Choroid plexus epithelial cell (primary cell): ENCODE measurements at places on chromosomes 7 and 10.

GRCh38 chr7:139737221-139738100 lies 40.3 kb downstream of the HIPK2 start:
- DNase-seq: no peak

- no peak for DNase-seq
Measured at GRCh38 chr7:103381280-103382031, 34.0 kb downstream of the PSMC2 start.

- DNase-seq: no peak
Measured at GRCh38 chr10:71075086-71075758, 137.1 kb upstream of the UNC5B start.

DNA sequence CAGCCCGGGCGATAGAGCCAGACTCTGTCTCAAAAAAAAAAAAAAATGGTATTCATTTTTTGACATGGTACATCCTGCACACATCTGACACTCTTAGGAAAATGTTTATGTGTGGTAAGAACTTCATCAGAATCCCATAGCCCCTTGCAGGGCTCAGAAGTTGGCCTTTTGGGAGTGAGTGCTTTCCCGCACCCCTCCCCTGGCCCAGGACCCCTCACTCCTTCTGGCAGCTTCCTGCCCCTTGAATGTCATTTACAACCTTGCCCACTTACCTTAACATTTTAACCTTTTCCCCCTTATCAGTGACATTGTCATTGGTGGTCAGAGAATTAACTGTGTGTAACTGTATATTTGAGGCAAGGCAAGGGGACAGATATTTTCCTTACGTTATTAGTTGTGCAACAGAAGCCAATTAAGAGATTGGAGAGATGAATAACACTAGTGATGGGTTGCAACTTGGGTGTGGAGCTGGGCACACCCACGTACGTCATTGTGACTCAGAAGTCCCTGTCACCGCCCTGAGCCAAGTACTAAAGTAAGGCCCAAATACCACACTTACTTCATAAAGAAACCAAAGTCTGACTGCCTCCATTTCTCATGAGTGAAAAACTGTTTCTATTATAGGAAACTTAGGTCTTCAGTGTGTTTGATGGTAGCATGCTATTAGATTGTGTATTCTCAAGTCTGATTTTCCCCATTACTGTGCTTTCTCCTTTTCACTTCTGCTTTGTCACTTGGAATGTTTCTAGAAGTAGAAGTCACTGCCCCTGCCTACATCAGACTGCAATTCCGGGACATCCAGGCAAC lies 31.6 kb downstream of the OGDH start:
- peak; percentile 70 for DNase-seq

DNA sequence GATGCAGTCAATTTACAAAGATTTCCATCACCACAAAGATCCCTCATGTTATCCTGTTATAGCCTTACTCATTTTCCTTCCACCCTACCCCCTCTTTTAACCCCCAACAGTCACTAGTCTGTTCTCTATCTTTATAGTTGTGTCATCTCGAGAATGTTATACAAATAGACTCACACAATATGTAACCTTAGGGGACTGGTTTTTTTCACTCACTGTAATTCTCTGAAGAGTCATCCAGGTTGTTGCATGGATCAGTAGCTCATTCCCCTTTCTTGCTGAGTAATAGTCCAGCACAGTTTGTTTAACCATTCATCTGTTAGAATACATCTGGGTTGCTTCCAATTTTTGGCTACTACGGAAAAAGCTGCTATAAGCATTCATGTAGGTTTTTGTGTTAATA lies 121.1 kb upstream of the PDE1C start:
- no peak for DNase-seq

DNA sequence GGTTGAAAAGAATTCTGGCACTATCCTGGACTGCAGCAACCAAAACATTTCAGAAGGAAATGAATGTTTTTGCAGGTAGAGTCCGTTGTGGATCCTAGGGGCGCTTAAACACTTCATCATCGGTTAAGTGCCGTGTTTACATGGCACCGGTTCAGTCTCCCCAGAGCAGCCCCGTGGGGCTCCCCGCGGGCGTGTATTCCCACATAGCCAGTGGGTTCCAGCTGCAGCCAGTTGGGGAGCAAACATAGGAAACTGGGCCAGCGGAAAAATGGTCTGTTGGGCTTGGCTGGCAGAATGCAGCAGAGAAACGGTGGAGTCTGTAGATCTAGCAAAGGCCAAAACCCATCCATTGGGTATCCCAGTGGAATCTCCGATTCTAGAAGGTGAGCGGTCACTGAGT lies 113.0 kb upstream of the SH2B2 start:
- no peak for DNase-seq

- DNase-seq: no peak
Measured at GRCh38 chr7:45067582-45067981, 21.2 kb downstream of the NACAD start.

GRCh38 chr10:111488668-111489067 lies 411.8 kb downstream of the ADRA2A start:
- DNase-seq: no peak

GRCh38 chr7:116949941-116950801 lies 3.1 kb upstream of the ST7 start:
- no peak for DNase-seq

- DNase-seq: peak; percentile 69
Measured at GRCh38 chr10:89389254-89389653, 3.2 kb upstream of the IFIT1 start.

DNA sequence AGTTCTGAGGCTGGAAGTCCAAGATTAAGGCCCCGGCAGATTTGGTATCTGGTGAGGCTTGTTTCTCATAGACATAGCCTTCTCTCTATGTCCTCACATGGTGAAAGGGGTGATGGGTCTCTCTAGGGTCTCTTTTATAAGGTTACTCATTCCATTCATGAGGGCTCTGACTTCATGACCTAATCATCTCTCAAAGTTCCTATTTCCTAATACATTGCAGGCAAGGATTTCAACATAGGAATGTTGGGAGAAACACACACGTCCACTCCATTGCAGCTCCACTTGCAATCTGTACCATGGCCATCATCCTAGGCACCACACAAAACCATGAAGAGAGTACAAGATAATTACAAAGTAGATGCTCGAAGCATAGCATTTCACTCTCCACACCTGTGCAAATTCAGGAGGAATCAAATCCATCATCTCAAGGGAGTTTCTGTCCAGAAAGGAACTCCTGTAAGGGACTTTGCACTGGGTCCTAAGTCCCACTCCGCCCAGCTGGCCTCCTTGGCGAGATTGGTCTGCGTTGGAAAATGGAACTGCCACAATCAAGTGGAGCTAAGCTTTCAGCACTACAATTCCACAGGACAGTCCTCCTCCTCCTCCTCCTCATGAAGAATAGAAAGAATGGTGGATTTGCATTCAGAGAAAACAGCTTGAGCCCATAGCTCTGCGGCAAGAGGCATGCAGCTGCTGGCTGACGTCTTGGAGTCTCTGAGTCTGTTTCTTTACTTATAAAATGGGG lies 8.8 kb downstream of the DDC start:
- peak; percentile 11 for DNase-seq

GRCh38 chr7:116626886-116627285 lies 45.1 kb upstream of the MET start:
- no peak for DNase-seq

DNA sequence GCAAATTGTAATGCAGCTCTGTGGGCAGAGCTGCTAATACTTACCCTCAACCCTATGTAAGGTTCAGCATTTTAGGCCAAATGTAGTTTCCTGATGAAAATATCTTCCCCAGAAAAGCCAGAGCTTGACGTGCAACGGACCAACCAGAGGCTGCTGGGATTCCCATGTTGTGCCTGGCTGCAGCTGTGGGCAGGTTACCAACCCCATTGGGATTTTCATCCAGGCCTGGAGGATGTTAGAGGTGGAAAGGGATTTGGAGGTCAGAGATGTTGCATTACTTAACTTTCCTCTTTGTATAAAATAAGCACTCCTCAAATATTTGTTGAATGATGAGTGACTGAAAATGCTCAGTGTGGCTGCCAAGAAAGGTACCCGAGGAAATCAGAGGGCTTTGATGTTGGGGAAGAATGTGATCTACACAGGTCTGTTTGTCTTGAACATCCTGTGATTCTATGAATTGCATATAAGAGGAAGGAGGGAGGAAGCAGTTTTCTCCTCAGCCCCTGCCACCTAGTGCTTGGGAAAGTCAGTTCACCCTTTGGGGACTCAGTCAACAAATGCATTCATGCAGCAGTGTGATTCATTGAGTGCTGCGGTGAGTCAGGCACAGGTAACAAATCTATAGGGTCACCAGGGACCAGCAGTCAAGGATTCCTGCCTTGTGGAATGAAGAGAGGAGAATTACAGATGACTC lies 487.2 kb downstream of the RPS24 start:
- DNase-seq: peak; percentile 55

DNA sequence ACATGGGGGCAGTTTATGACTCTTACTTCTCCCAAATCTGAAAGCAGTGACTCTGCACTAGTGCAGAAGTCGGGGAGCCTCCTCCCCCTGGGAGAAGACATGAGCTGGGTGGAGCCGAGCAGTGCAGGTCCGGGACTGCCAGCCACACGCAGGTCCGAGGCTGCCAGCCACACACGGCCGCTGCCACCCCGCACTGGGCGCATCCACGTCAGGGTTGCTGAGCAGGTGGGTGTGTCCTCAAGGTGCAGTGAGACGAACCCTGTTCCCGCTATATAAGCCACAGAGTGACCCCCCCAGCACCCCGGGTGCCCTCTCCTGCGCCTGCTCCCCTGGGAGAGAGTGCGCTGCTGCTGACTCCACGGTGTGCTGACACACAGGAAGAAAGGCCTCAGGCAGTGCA lies 430.2 kb downstream of the PTPRN2 start:
- DNase-seq: no peak

- peak; percentile 6 for DNase-seq
Measured at GRCh38 chr7:97851683-97852082, 20.5 kb downstream of the ASNS start.

DNA sequence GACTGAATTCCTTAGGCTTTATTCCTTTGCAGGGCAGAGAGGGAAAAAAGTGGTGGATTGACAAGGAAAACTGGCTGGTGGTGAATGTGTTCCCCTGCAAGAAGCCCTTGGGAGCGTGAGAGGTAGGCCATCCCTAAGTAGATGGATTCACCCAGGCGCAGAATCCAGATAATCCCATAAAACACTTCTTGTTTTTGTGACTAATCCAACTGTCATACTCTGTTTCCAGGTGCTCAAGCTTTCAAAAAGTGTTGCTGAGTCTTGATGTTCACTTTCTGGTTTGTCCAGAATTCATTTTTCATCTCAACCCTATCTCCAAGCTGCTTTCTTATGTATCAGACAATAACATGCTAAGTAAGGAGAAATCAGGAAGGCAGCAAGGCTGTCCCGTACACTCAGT lies 250.8 kb upstream of the HABP2 start:
- no peak for DNase-seq

DNA sequence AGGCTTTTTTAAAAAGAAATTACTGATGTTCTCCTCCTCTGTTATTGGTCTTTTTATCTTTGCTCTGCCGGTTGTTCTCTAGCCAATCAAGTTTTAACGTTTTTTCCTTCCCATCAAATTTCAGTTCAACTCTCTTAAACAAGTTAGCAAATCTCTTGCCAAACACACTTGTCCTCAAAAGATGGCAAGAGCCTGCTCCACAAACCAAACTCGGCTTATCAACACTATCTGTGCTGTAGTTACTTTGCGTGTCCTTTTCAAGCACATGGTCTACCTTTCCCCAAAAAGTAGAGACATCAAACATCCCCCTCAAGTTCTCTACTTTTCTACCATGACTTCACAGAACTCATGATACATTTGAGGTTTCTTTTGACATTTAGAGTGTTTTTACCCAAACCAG lies 71.3 kb downstream of the OSBPL3 start:
- no peak for DNase-seq

GRCh38 chr7:99340659-99341058 lies 15.0 kb downstream of the ARPC1A start:
- DNase-seq: peak; percentile 40

- DNase-seq: no peak
Measured at GRCh38 chr10:114166494-114166893, 7.5 kb downstream of the CCDC186 start.

DNA sequence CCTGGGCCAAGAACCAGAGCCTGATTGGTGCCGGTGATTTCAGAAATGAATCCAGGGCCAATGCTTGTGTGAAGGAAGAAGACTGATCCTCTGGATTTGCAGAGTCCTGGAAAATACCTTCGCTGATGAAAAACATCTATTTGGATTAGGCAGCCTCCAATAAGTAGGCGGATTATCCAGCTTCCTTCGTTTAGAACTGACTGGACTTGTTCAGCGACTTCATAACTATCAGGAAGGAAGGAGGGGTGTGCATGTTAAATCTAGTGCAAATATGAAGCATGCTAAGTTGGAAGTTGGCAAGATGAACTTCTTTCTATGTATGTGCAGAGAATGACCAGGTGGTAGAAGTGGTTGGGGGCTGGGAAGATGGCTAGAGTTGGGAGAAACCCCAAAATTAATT lies 41.0 kb downstream of the NKX2-3 start:
- DNase-seq: no peak

DNA sequence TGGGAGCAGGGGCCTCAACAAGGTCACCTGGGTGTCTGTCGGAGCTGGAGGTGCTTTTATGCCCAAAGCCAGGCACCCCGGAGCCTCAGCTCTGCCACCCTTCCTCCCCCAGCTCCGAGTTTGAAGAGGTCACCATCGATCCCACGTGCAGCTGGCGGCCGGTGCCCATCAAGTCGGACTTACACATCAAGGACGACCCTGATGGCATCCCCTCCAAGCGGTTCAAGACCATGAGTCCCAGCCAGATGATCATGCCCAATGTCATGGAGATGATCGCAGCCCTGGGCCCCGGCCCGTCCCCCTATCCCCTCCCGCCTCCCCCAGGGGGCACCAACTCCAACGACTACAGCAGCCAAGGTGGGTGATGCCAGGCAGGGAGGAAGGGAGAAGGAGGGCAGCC lies 41.3 kb upstream of the PPIF start:
- no peak for DNase-seq

DNA sequence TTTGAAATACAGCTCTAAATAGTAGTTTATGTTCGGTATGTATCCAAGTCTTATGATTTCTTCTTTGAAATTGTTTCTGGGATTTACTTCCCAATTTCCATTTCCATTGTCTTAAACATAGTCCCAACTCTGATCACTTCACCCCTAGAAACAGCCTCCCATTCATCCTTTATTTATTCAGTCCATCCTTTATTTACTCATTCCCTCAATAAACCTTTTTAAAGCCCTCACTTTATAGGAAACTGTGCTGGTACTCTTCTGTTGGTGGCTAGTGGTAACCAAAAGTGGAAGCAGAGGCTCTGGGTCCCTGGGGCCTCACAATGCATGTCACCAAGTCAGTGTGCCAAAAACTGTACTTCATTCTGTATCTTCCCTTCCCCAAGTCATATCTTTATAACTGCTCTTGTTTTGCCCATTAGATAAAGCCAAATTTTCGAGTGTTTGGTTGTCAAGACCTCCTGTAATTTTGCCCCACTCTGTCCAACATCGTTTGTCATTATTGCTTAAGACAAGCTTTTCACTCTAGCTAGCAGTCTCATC lies 3.9 kb upstream of the EPC1 start:
- no peak for DNase-seq

- DNase-seq: no peak
Measured at GRCh38 chr7:99177165-99177564, 30.8 kb downstream of the KPNA7 start.
